ENCODE measurements at places on chromosomes 5 and 9. TPM values are rescaled to one million over a fixed set of nuclear protein-coding genes. Genes with fewer than 3 reads are reported as not detected.

The PCDHGA5 gene
- 14.3 TPM for total RNA-seq

DNA sequence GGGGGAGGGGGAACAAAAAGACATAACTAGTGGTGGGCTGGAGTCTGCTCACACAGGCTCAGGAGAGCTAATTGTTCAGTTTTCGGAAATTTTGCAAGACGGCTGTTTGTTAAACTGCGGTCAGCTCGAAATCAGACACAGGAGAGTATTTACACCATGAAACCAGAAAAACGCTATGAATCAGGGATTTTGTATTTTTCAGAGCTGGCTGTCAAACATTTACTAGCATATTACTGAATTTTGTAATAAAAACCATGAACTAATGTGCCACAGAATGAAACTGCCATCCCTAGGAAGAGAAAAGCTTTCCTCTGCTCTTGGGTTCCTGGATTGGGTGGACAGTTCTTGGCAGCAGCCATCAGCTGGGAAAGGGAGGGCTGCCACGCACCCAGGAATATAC lies 45.3 kb downstream of the TRPM3 start:
- DNase-seq, result no peak

GRCh38 chr9:98328141-98328540 lies 72.7 kb upstream of the TBC1D2 start:
- DNase-seq, result no peak

DNA sequence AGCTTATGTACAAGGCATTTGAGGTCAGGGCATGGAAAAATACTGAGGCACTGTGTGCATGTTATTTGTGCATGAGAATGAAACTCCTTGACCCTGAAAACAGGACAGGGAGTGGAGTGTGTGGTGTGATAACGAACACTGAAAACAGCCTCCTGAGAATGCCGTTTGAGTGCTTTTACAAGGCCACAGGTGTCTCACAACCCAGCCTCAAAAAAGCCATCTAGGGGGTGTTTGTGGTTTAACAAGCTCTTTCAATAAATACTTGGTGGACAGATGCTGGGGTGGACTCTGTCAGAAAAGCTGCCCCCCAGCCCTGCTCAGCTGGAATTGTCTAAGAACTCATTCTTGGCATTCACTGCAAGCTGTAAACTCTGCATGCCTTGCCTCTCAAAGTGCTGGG lies 94.0 kb upstream of the SLC25A48 start:
- no peak for DNase-seq

GRCh38 chr5:78809444-78809843 lies 160.9 kb upstream of the LHFPL2 start:
- no peak for DNase-seq

DNA sequence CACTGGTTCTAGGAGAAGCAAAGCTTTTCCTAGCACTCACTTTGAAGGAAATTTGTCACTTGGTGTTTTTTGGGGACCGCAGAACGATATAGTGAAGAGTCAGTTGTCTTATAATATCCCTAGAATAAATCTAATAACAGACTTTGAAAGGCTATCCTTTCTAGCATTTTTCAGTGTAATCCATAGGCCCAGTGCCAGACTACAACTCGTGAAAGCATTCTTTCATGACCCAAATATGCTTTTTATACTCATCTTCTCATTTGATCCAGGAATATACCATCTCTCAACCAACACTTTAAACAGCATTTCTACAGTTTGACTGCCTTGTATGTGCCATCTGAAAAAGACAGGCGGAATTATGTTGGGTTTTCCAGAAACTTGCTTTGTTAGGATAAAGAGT lies 104.0 kb downstream of the ERCC6L2 start:
- DNase-seq, result peak; percentile 7

Data from cerebellum (tissue), 4 donors.